Inflammatory macrophage (primary cell): ENCODE measurements at places on chromosomes 11 and 22.

- DNase-seq = no peak
Observed at GRCh38 chr11:105840391-105840790, 181.6 kb downstream of the MSANTD4 start.

- peak; percentile 91 for DNase-seq
Observed at GRCh38 chr11:75733431-75734107, 15.9 kb downstream of the MOGAT2 start.

GRCh38 chr11:2825261-2825888 is 60.2 kb downstream of the CDKN1C start:
- DNase-seq = peak; percentile 14

GRCh38 chr22:36659762-36660509 is 43.6 kb downstream of the CACNG2 start:
- peak; percentile 77 for DNase-seq

GRCh38 chr11:1767399-1768140 is 3.8 kb upstream of the CTSD start:
- no peak for DNase-seq

GRCh38 chr11:71908218-71908617 is 20.2 kb downstream of the XNDC1N start:
- no peak for DNase-seq

GRCh38 chr11:71115770-71116692 is 136.3 kb downstream of the SHANK2 start:
- DNase-seq = no peak
